ENCODE measurements at places on chromosomes 1 and 21.

- no peak for DNase-seq
Observed at GRCh38 chr21:42650441-42651421, 2.7 kb upstream of the PDE9A start.

GRCh38 chr1:25794325-25794724, 5.7 kb upstream of the SELENON start:
- DNase-seq, result no peak

- peak; percentile 64 for DNase-seq
Observed at GRCh38 chr1:228416217-228416933, at the start of gene TRIM17. TSS of gene TRIM17 (minus strand) at chr1:228416861. CDS start at chr1:228415072, 1,789 bp downstream.

DNA sequence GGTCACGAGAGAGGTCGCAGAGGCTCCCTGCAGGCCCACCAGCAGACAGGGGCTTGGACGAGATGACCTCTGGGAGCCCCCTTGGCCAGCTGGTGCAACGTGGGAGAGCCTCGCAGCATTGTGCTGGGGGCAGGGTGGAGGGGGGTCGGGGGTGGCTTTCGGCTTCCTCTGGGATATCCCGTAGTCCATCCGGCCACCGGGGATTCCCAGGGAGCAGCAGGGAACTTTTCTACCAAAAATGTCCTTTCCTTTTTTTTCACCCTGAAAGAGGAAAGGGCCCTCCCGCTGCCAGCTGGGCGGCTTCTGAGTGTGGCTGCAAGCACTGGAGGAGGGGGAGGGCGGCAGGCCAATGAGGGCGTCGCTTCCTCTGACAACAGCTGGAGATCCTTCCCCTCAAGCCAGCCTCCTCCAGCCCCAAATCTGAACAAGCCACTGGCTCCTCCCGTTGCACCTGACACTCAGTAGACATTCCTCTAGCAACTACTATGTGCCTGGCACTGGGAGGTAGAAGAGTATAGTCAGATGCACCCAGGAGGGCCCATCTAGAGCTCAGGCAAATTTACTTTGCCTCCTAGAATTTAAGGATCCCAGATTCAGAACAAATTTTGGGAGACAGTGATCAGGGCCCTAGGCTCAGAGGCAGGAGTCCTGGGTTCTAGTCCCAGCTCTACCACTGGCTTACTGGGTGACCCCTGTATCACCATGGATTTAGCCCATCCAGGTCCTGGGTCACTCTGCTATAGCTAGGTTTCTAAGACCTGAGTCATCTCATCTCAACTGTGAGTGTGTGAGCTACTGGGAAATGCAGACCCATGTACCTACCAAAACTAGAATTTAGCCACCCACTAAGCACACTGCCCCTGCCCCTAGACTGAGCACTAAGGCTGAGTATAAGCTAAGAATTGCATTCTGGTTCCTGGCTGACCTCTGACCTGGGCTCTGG, 2.7 kb downstream of the MOB3C start:
- DNase-seq, result peak; percentile 39

- no peak for DNase-seq
Observed at GRCh38 chr21:20856926-20857325, 141.3 kb upstream of the NCAM2 start.
